Heart right ventricle (tissue), 16 donors: ENCODE measurements at places on chromosomes 5 and 9. TPM values are rescaled to one million over a fixed set of nuclear protein-coding genes. Genes with fewer than 3 reads are reported as not detected.

GRCh38 chr5:178325679-178326373, 93.2 kb upstream of the PHYKPL start:
- peaks cover 16% of the 10 kb centered on the region for H3K4me1 ChIP-seq
- no peaks in the 10 kb centered on the region for H3K36me3 ChIP-seq
- peak overlapping the region; percentile 34 for H3K27ac ChIP-seq

PCDHA13 gene
- polyA plus RNA-seq = not detected

DNA sequence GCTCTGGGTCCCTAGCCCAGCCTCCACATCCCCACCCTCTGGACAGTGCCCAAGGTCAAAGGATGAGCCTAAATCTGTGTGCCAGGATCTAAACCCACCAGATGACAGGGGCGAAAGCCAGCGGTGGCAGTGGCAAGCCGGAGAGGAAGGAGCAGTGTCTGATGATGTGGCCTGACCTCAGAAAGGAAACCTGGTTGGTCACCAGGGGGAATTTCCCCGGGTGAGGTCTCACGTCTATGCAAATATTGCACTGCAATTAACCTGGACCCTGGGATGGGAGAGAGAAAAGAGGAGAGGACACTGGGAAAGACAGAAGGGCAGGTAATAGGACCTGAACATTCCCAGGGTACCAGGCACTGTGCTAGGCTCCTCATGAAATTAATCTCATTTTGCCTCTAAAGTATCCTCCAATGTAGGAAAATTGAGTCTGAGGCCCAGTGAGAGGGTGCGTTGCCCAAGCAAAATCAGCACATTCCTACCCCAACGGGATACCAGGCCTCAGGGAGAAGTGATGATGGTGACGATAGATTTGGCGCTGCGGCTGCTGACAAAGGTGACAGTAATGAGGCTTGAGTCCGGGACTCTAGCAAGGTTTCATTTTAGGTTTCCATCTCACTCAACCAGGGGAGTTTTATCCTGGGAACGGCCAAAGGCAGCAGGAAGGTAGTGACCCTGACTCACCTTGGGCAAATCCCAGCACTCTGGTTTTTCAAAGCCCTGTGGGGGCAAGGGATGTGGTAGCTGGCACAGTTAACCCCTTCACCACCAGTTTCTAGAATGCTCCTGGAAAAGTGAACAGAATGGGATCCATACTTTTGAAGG, 13.4 kb upstream of the TNIP1 start:
- H3K36me3 ChIP-seq = no peaks in the 10 kb centered on the region
- peaks cover 38% of the 10 kb centered on the region for H3K4me1 ChIP-seq
- H3K4me3 ChIP-seq = no peak overlapping the region

C9orf85 gene
- 7.2 TPM for polyA plus RNA-seq

DNA sequence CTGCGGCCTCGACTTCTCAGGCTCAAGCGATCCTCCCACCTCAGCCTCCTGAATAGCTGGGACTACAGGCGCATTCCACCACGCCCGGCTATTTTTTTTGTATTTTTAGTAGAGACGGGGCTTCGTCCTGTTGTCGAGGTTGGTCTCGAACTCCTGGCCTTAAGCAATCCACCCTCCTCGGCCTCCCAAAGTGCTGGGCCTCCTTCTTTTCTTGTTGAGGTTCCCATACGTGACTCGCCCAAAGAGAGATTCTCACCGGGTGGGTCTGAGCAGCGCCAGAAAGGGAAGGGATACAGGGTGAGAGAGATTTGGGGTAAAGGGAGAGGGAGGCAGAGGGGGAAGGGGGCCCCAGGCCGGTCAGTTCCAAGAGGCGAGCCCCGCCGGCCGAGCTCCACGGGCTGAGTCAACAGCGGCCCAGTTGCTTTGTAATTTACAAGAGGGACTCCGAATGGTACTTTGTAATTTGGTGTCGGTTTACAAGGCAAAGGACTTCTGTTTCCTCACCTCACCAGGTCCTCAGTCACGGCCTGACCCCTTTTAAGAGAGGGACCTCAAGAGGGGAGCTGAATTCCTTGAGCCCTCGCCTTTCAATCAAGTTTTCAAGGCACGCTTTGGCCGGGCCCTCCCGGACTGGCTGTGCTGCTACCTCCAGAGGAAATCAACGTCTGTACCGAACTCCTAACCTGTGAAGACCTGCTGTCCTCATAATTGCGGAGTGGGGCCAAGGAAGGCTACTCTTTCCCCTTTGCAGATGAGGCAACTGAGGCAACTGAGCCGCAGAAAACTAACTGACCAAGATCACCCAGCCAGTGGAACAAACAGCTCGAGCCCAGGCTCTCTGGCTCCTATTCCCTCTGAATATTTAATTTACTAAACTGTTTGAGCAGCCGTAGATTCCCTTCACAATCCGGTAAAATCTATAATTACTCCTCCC, 3.3 kb upstream of the DMRT2 start:
- H3K27ac ChIP-seq = no peak overlapping the region
- H3K27me3 ChIP-seq = peaks cover 100% of the 10 kb centered on the region
- DNase-seq = no peak
- H3K4me1 ChIP-seq = peaks cover 33% of the 10 kb centered on the region

- H3K36me3 ChIP-seq = no peaks in the 10 kb centered on the region
- H3K27ac ChIP-seq = peak overlapping the region; percentile 74
- peaks cover 15% of the 10 kb centered on the region for H3K27me3 ChIP-seq
- H3K4me1 ChIP-seq = no peaks in the 10 kb centered on the region
- no peak for DNase-seq
- no peak overlapping the region for H3K4me3 ChIP-seq
Measured at GRCh38 chr9:134525070-134525815, 116.4 kb upstream of the COL5A1 start.

GRCh38 chr9:14207352-14207995, 106.5 kb downstream of the NFIB start:
- H3K36me3 ChIP-seq = no peaks in the 10 kb centered on the region
- H3K4me1 ChIP-seq = peaks cover 80% of the 10 kb centered on the region
- H3K27me3 ChIP-seq = no peaks in the 10 kb centered on the region
- no peak overlapping the region for H3K4me3 ChIP-seq
